Immature natural killer cell (primary cell): ENCODE measurements at places on chromosomes 3 and 15.

DNA sequence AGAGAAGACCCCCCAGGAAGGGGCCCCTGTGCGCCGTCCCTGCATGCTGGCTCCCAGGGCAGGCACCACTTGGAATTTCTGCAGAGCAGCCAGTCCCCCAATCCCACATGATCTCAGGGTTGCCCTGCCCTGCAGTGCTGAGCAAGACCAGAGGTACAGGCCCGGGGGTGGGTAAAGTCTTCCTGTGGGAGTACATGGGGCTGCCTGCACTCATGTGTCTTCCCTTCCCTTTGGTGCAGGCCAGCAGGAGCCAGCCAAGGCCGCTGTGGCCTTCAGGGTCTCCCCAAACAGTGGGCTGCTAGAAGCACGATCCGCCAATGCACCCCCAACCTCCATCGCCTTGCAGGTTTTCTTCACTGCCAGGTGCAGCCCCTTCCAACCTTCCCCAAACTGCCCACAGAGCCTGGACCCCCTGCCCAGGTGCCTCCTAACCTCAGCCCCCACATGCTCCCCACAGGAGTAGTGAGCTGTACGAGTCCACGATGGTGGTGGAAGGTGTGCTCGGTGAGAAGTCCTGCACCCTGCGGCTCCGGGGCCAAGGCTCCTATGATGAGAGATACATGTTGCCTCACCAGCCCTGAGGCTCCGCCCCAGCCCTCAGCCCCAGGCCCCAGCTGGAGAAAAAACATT lies 15.0 kb downstream of the ACAA1 start:
- no peak for DNase-seq

- no peak for DNase-seq
Measured at GRCh38 chr3:31936420-31937060, 44.5 kb downstream of the OSBPL10 start.

DNA sequence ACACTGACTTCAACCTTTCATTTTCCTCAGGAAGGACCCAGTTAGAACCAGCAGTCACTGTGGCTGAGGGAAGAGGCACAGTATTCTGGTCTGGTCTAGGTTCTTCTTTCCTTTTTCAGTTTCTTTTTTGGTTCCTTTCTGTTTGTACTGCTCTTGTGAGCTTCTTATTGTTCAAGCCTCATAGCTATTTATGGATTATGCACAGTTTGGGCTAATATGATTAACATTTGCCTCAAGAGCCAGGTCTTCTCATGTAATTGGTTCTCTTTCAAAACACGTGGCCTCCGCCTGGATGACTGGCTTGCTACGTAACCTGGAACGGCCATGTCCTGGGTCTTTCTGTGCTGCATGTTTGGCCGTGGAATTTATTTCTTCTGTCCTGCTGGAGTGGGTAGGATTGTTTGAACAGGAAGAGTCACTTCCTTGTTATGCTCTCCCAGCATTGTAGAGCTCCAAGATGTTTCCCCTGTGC lies 43.3 kb downstream of the RBMS3 start:
- no peak for DNase-seq

DNA sequence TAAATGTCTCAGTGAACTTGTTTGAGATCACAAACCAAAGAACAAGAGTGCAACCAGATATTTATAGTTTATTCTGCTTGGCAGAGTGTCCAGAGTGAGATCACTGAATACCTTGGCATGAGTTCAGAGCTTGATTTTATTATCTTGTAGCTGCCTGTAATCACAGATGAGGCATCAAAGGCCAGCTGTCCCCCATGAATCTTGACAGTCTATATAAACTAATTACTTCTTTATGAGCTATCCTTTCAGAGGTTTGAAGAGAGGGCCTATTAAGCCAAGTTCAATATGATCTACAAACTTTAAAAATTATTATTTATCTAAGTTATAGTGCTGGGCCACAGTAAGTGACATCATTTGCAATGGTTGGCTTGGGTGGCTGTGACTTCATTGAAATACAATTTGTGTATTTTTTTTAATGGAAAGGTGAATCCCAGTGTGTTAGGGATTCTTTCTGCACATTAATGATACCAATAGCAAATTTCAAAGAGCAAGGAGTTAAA lies 251.5 kb downstream of the CLSTN2 start:
- no peak for DNase-seq

GRCh38 chr3:110349295-110349694 lies 722.3 kb upstream of the NECTIN3 start:
- no peak for DNase-seq

- no peak for DNase-seq
Measured at GRCh38 chr3:64621726-64622395, 65.9 kb downstream of the ADAMTS9 start.

GRCh38 chr3:61073566-61074165 lies 177.6 kb downstream of the FHIT start:
- DNase-seq, result no peak

DNA sequence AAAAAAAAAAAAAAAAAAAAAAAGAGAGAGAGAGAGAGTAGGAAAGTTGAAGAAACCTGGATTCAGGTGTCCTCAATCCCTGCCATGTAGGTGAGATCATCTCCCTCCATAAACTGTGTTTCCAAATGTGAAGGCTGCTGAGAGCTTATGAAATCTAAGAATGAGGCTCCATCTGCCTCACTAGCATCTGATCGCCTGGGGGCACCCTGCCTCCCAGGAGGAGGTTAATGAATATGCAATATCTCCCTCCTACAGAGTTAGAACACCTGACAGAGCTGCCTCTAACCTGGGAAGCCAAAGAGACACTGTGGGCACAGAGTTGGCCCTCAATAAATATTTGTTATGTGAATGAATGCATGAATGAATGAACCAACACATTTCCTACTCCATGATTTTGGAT lies 23.8 kb upstream of the ZNF148 start:
- no peak for DNase-seq

DNA sequence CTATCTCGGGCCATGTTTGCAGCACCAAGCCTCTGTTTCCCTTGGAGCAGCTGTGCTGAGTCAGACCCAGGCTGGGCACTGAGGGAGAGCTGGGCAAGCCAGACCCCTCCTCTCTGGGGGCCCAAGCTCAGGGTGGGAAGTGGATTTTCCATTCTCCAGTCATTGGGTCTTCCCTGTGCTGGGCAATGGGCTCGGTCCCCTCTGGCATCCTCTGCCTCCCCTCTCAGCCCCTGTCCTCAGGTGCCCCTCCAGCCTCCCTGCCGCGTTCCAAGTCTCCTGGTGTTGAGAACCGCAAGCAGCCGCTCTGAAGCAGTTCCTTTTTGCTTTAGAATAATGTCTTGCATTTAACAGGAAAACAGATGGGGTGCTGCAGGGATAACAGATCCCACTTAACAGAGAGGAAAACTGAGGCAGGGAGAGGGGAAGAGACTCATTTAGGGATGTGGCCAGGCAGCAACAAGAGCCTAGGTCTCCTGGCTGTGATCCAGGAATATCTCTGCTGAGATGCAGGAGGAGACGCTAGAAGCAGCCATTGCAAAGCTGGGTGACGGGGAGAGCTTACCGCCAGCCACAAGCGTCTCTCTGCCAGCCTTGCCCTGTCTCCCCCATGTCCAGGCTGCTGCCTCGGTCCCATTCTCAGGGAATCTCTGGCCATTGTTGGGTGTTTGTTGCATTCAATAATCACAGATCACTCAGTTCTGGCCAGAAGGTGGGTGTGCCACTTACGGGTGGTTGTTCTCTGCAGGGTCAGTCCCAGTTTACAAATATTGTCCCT lies 1.2 kb downstream of the RHO start:
- DNase-seq, result no peak

DNA sequence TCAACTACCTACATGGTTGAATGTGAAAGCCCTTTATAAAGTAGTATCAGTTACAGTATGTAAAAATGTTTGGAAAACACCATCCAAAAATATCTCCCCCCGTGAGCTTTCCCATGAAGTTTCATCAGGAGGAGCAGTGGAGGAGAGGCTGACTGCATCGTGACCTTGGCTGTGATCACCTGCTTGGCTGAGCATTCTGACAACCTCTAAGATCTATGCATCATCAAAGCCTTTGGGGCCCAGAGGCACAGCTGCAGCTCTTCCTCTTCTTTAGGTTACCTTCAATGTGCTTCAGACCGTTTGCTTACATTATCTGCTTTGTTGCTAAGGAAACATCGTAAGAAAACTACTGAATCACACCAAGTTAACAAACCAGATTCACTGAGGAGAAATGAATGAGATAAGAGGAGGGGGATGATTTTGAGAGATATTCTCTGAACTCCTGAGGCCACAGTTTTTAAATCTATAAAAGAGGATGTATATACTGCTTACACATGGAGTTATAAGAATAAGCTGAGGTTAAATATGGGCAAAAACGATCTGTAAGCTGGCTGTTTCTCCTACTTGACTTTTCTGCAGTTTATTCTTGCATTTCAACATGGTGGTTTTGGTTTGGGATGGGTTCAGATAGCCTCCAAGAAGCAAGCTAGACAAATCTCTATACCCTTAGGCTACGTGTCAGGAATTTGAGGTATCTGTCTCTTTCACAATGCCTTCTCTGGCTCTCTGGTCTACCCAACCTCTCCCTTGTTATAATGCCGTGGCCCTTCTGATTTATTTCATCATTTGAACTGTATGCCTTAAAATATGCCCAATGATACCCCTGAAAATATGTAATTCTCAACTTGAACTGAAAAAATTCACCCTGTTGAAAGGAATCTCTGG lies 4.0 kb downstream of the GCSAM start:
- DNase-seq, result no peak

DNA sequence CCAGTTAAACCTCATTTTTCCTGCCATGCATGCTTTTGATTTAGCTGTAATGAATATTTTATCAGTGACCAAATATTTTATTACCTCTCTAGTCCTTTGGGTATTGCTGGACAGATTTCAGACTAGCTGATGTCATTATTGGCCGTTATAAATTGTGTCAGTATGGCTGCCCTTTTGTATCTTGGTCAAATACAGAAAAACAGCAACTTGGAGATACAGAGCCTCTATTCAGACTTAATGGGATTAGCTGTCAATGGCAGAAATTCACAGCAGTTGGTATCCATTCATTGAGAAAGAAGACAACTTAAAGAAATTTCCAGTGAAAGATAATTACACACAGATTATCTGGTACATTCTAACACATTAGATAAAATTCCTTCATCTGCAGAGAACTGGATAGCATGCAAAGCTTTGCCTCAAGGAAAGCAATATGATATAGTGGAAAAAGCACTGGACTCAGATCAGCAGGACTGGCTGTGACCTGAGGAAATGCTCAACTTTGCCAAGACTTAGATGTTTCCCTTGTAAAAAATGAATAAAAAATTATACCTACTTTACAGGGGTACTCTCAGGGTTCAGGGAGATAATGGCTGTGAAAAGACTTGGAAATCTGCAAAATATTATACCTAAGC lies 20.8 kb downstream of the COL6A6 start:
- DNase-seq, result no peak

DNA sequence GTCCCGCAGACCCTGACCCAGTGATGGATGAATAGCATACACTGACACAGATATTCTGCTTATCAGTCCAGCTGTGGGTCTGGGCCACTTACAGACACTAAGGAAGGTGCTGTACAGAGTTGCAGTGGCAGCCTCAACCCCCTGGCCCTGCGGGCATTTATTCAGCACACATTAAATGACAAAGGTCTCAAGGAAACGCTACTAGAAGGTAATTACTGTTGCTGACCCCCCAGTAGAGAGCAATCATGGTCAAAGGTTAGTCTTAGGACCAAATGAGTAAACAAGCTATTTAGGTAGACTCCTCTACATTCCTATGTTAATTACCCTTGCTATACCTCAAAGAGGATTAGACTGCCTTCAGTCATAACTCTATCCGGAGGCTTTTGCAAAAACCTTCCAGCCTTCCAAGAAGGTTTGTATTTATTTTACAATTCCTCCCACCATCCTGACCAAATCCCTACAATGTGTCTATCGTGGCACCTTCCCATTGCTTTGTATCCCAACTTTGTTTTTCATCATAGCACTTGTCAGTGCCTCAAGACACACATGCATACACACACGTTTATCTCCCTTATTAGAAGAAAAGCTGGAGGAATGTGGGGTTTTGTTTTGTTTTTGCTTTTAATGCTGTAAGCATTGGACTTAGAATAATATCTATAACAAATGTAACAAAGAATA lies 227.9 kb downstream of the PYDC2 start:
- DNase-seq, result no peak

DNA sequence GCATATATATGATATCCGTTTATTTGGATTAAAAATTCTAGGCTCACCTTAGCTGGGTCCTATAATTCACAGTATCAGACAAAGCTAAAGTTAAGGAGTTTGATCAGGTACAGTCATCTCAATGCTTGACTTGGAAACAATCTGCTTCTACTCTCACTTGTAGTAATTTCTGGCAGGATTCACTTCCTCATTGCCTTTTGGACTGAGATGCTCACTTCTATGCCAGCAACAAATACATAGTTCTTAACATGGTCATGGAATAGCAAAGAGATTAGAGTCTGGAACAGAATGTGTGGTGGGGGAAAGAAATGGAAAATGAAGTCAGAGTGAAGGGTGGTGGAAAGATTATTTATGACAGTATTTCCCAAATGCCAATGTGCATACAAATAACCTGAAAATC lies 693.6 kb downstream of the CADM2 start:
- no peak for DNase-seq

DNA sequence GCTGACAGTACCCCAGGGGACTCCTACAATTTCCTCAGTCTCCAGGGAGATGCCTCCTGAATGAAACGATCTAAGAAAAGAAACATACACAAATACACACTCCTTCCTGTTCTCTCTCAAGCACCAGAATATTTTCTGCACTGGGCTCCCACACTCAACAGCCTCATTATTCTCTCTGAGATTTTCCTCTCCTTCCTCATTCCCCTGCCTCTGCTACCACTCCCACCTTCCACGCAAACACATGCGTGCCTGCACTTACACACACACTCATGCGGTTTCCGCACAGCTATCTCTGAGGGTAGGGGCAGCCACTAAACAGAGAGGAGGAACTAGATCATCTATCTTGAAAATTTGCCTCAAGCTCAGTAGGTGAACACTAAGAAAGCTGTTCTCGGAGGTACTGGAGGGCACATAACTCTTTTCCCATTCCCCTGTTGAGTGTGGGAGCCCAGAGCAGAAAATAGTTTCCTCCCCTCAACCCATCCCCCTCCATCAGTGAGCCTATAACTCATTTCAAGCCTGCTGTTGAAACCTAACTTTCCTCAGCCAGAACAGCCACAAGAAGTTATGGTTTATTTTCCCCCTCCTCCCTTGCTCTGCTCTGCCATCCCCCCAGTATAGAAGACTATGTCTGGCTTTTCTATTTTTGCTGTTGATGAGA lies 30.5 kb upstream of the TIPARP start:
- DNase-seq, result peak; percentile 51

DNA sequence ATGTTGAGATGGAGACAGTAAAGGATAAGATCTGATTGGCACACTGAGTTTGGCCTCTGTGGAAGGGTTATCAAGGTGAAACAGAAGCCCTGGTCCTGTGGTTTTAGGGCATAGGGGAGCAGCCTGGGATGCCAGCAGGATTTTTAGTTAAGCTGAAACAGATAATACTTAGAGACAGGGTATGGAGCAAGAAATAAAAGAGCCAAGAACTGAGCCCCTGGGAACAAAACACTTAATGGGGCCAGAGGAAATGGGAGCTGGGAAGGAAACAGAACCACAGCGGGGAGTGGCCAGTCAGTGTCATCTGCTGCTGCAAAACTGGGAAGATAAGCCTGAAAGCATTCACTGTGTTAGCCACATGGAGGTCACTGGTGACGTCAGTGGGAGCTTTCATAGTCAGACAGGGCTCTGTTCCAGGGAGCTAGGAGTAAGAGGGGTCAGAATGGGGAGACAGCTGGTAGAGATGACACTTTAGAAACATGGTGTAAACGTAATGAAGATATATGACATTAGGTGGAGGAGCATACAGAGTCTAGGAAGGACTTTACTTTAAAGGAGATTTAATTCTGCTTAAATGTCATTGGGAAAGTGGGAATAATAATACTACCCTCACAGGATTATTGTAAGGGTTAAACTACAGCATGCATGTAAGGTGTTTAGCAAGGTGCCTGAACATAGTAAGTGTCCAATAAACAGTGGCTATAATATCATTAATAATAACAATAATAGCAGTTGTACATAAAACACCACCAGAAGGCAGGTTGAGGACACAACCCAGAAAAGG lies 172.7 kb upstream of the CTNNB1 start:
- no peak for DNase-seq
